Caco-2 (cell line): ENCODE measurements at places on chromosomes 1 and 21. TPM values are rescaled to one million over a fixed set of nuclear protein-coding genes. Genes with fewer than 3 reads are reported as not detected.

DNA sequence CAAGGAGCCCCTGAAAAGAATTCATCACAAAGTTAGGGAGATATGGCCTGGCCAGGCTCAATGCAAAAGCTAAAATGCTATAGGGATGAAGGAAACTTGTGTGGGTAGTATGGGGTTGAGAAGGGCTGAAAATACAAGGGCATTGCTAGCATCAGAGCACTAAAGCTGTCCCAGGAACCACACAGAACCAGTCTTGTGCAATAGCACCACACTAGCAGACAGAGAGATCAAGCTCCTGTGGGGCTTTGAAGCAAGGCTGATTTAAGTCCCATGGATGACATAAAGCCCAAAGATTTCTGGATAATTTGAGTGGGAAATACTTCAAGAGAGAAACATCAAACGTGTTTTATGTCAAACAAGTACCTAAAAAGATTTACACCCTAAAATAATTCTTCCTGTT is 97.1 kb downstream of the VAV3 start:
- DNase-seq: no peak

GRCh38 chr1:185483664-185484450 is 166.8 kb upstream of the IVNS1ABP start:
- DNase-seq: no peak

Gene CFH
- not detected in 2 replicates for total RNA-seq

DNA sequence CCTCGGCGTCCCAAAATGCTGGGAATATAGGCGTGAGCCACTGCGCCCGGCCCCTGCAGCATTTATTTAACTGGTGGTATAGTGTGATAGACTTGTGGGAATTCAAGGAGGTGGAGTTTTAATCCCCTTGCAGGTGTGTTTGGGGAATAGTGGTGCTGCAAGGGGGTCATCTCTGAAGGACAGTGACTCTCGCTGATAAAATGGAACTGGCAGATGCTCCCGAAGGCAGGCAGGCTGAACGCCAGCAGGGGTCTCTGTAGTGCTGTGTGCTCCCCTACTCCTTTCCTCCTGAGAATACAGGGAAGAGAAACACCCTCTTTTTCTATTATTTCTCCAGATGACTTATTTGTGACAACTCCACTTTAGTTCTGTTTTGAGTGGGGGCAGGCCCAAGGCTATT is 4.0 kb downstream of the OSCP1 start:
- DNase-seq: peak; percentile 56

Gene GOLT1A
- total RNA-seq: 20.4 and 25.9 TPM in 2 replicates

GRCh38 chr1:210366767-210367166 is 38.1 kb downstream of the HHAT start:
- DNase-seq: peak; percentile 71

Gene NMNAT2
- total RNA-seq: 16.4 and 20.1 TPM in 2 replicates

Gene PDE9A
- total RNA-seq: 9.7 and 10.5 TPM in 2 replicates

DNA sequence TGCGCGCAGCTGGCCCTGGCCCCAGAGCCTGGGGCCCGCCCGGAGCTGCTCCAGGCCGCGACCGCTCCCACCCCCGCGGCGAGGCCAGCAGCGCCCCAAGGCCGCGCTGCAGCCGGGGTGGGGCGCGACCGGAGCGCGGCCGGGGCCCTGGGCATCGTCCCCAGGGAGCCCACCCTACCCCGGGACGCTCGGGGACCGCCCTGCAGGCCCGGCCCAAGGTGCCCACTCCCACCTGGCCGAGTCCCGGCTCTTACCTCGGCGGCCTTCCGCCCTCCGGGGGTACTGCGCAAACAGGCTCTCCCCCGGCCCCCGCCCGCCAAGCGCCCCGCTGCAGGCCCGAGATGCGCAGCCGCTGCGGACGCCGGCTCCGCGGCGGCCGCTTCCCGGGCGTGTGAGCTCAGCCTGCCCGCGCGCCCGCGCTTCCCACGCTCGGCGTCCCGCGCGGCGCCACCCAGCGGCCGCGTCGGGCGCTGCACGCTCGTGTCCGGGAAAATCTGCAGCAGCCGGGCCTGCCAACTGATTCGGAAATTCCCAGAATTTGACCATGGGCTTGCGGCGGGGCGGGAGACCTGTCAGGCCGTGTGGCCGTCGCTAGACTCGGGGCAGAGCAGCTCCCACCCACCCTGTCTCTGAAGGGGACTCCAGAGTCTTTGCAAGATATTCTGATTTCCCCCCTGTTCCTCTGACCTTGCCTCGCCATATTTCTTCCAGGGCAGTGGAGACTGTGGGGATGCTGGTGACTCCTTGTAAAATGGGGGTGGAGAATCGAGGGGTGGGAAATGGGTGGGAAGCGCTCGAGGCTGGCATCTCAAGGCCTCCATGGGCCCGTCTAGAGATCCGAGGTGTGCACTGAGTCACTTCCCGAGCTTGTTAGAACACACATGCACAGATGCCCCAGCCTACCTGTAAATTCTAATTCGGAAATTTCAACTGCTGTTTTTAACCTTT is 41.9 kb downstream of the CD34 start:
- DNase-seq: peak; percentile 64

Gene GUCA2A
- 24.1 and 28.8 TPM in 2 replicates for total RNA-seq

- no peak for DNase-seq
Measured at GRCh38 chr21:15278279-15278678, 213.5 kb upstream of the NRIP1 start.

DNA sequence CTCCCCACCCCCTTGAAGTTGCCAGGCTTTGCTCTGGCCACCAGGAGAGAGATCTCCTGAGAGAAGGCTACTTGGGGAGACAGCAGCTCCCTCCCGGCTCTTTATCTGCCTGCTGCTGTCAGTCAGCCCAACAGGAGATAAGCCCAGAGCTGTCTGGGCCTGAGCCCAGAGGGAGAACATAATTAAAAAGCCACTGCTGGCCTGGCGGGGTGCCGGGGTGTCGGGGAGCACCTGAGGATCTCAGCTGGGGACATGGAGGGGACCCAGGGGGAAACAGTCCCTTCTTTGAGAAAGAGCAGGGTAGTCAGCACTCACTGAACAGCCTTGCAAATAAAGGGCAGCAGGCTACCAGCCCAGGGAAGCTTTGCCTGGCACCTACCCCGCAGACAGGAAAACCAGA is 17.9 kb downstream of the VWA5B1 start:
- DNase-seq: no peak

DNA sequence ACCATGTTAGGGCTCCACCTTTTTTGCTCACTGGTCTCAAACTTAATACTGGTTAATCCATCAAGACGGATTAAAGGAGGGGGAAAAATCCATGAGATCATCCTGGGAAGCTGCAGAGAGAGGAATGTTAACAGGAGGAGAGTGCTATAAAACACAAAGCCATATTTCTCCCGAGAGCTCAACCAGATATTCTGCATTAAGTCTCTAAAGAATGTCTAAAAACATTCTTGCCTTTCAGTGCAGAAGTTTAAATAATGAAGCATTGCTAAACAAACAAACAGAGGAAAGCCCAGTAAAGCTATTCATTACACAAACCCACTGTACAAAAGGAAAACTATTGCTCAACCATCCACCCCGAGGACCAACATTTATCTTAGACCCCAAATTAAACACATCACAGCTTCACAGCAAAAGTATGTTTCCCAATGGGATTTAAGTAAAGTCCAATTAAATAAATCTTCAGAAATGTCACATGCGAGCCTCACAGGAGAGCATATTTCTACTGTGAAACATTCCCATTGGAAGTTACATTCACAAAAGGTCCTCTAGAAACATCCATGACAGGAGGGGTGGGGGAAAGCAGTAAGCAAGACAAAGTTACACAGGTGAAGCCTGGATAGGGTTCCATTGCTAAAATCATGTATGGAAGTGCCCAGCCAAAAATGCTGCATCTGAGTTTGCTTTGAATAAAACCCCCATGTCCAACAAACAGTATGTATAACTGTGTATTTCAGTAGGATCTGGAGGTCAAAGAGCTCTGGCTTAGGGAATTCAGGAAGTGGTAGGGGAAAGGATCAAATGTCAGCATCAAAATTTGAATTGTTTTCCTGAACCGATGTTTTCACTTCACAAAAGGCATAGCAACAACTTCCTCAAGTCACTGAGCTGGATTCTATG is 23.3 kb downstream of the DUSP10 start:
- no peak for DNase-seq

- DNase-seq: no peak
Measured at GRCh38 chr21:17257784-17258183, 255.1 kb upstream of the CXADR start.

Gene FCER1G
- 1.5 and 2.6 TPM in 2 replicates for total RNA-seq

- no peak for DNase-seq
Measured at GRCh38 chr1:198639671-198640143, 867 bp downstream of the PTPRC start.

- peak; percentile 17 for DNase-seq
Measured at GRCh38 chr1:5718831-5719632, 273.2 kb downstream of the NPHP4 start.

Gene FMO2
- total RNA-seq: not detected in 2 replicates
